ENCODE measurements at places on chromosomes 7 and 10.

- DNase-seq = no peak
Measured at GRCh38 chr10:94936721-94937120, 1.7 kb upstream of the CYP2C9 start.

DNA sequence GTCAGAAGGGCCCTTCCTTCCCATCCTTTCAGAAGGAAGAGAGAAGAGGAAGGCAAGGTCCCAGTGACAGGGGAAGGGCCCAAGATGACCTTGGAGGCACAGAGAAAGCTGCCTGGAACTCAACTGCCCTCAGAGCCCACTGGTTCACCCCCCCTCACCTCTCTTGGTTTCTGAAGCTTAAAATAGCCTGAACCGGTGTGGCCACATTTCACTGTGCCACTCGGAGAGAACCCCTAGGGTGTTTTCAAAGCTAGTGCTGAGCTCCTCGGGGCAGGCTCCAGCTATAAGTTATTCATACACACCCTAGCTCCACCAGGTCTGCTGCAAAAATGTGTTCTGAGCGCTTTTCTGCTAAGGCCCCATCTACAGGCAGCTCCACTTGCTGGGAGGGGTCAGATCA is 60.9 kb upstream of the ADRB1 start:
- DNase-seq = no peak

DNA sequence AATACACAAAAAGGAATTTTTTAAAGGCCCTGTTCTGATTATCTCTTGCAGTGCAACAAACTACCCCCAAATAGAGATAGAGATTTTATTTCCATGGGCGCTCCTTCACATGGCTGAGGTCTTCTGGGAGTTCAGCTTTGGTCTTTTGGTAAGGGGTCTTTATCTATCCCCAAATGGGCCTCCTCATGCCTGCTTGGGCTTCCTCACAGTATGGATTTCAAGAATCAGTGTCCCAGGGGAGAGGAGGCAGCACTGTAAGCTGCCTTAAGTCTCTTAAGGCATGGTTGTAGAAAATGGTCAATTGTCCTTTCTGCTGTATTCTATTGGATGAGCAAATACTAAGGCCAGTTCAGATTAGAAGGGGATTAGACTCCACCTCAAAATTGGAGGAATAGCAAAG is 966.2 kb downstream of the TYW1 start:
- no peak for DNase-seq

DNA sequence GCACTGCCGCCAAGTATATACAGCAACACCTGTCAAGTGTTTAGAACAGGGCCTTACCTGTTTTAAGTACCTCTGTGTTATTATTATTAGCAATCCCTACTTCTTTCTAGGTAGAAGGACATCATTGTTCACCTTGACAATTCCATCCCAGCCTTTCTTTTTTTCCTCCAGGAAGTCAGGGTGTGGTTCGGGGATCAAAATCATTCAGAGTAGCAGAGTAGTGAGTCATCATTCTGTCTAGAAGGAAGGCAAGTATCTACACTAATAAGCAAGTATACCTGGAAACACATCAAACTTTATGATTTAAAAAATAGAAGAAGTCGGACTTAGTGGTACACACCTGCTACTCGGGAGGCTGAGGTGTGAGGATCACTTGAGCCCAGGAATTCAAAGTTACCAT is 25.5 kb upstream of the CAPZA2 start:
- no peak for DNase-seq

GRCh38 chr7:144854839-144855424 is 19.1 kb upstream of the TPK1 start:
- DNase-seq = no peak

DNA sequence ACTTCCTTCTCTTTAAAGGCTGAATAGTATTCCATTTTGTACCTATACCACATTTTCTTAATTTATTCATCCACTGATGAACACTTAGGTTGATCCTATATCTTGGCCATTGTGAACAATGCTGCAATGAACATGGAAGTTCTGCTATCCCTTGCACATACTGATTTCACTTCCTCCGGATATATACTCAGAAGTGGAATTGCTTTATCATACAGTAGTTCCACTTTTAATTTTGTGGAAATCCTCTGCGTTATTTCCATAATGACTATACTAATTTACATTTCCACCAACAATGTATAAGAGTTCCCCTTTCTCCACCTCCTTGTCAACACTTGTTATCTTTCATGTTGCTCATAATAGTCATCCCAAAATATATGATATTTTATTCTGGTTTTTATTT is 312.6 kb downstream of the PLXDC2 start:
- DNase-seq = no peak

GRCh38 chr7:128388145-128388485 is 21.7 kb downstream of the IMPDH1 start:
- no peak for DNase-seq

GRCh38 chr7:105675934-105676371 is 94.7 kb upstream of the EFCAB10 start:
- DNase-seq = no peak

DNA sequence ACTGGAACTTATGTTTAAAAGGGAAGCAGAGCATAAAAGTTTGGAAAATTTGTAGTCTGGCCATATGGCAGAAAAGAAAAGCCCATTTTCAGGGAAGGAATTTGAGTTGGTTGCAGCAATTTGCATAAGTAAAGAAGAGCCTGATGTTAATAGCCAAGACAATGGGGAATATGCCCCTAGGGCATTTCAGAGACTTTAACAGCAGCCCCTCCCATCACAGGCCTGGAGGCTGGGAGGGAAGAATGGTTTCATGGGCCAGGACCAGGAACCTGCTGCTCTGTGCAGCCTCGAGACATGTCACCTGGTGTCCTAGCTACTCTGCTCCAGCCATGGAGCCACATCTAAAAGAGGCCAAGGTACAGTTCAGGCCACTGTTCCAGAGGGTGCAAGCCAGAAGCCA is 35.3 kb downstream of the HTR7 start:
- no peak for DNase-seq

DNA sequence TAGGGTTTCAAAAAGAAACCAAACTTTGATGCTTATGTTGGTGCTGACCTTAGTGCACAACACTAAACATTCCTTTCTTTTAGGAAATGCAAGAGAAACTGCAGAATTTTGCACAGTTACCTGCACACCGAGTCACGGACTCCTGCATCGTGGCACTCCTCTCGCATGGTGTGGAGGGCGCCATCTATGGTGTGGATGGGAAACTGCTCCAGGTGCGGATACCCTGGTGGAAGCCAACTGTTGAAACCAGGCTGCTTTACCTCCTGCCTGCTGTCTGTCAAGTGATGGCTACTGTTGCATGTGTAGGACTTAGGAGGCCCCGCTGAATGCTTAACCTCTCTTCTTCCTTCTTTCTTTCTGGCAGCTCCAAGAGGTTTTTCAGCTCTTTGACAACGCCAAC is 11.7 kb downstream of the CASP2 start:
- peak; percentile 45 for DNase-seq

GRCh38 chr7:95881597-95881996 is 109.2 kb downstream of the DYNC1I1 start:
- no peak for DNase-seq

DNA sequence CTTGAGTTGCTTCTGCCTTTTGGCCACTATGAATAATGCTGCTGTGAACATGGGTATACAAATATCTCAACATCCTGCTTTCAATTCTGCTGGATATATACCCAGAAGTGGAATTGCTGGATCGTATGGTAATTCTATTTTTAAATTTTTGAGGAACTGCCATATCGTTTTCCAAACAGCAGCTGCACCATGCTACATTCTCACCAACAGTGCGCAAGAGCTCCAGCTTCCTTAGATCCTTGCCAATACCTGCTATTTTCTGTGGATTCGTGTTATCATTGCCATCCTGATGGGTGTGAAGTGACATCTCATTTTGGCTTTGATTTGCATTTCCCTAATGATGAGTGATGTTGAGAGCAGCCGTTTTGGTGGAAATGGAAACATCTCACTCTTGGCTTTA is 26.7 kb downstream of the FRMD4A start:
- no peak for DNase-seq

DNA sequence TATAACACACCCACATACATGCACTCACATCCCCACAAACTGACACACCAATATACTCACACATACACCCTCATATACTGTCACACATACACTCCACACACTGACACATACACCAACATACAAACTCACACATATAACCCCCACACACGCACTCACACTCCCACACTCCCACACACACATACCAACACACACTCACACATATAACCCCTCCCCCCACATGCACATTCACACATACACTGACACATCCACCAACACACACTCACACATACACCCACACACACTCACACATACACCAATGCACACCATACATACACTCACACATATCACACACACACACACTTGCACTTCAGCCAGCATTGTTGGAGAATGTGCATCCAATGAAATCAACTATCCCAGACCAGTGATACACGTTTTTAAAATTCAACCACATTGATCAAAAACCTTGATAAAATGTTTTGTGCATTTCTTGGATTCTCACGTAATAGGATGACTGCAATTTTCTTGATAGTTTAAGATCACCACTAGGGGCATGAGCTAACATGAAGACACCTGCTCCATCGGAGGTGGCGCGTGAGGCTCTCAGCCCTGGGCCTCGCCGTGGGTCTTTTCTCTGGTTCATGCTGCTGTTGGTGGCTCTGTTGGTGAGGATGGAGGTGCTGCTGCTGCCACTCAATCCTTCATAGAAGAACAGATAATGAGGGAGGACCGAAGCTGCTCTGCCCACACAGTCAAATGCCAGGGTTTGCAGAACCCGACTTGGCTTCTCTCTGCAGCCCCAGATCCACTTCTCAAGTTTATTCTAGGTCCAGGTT is 32.1 kb upstream of the CHST15 start:
- no peak for DNase-seq

GRCh38 chr7:156604836-156605695 is 35.5 kb upstream of the RNF32 start:
- no peak for DNase-seq

DNA sequence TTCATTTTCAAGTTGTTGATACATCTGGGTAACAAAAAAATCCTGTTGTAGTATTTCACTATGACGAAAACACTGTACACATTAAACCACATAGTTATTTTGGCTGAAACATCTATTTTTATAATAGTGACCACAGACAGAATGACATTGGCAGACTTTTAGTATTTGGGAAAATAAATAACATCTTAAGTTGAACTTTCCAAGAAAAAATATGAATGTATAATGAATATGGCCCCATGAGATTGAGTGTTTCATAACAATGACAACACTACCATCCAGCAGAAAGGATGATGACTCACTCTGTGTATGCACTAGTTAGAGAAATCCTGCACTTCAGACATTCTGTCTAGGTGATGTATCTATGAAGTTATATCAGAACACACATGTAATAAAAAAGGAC is 118.1 kb downstream of the SEMA3D start:
- no peak for DNase-seq

DNA sequence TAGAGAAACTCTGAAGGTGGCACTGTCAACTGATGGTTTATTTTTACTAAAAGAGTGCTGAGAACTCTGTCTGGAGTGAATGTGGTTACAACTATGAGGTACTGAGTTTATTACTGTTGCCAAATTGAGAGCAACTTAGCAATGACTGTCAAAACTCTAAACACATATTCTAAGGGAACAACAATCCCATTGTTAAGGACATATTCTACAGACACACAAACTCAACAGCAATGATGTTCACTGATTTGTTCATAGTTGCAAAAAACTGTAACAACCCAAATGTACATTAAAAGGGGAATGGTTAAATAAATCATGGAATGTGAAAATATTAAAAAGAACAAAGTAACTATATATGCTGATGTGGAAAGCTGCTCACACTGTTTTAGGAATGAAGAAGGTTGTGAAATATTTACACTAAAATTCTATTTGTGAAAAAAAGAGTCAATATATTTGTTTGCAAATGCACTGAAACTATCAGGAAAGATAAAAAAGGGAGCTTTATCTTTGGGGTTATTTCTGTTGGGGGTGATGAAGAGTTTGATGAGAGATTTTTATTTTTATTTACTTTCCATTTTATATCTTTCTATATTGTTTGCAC is 12.9 kb downstream of the PON2 start:
- no peak for DNase-seq

- no peak for DNase-seq
Measured at GRCh38 chr10:3749011-3749410, 36.0 kb downstream of the KLF6 start.

DNA sequence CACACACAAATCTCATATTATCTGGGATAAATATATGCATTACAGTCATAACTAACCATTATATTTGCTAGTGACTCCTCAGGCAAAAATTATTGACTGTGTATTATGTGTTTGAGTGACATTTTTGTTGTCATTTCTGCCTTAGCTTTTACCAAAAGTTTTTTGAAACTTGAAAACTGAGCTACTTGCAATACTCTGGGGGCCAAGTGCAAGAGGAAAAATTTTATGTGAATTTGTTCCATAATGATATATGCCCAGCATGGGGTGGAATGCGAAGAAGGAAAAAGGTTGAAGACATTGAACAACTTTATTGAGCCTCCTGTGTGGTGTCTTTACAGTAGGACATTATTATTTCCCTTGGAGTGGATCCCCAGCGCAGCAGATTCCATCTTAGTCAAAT is 176.8 kb upstream of the FERD3L start:
- DNase-seq = no peak

DNA sequence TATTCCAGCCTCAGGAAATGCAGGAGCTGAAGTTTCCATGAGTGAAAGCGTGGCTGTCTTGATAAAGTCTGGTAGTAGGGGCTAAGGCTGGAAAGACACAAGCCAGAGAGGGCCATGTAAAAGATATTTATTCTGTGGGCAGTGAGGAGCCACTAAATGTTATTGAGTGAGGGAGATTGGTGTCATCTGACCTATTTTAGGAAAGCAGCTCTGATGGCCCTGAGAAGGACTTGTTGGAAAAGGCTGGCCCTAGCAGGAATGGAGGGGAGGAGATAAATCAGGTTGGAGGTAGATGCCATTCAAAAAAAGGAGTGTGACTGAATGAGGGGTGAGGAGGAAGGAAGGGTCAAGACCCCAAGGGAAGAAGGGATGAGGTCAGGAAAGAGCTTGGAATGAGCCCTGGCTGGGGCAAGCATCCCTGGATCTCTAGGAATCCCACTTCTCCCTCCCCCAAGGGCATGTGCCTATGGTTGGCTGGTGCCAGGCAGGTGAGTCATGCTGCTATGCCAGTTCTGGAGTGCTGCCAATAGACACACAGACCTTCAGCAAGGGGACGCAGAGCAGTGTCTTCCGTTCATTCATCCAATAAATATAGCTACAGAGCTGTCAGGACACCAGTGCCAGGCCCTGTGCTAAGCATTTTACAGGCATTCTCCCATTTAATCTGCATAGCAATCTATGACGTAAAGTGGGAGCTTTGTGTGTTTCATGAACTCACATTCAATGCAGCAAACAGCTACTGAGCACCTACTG is 2.0 kb downstream of the ANKRD2 start:
- DNase-seq = no peak

- DNase-seq = no peak
Measured at GRCh38 chr10:95451568-95452524, 109.3 kb downstream of the SORBS1 start.

DNA sequence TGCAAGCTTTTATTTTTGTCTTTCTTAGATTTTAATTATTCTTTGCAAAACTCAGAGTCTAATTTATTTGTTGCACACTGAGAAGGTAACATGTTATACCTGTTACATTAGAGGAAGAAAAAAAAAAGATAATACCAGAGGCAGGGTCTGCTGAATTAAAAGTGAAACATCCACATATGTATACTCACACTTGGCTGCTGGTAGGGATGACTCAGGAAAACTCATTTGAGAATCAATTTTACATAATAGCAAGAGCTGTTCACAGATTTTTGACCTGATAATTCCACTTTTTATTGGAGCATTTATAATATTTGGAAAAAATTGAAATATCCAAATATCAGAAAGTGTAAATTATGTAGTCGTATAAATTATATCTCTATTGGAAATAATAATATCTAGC is 78.1 kb upstream of the CCDC6 start:
- no peak for DNase-seq
